ENCODE measurements at places on chromosomes 4 and X. TPM values are rescaled to one million over a fixed set of nuclear protein-coding genes. Genes with fewer than 3 reads are reported as not detected.

Gene PRDM5
- total RNA-seq = 0.22 TPM

DNA sequence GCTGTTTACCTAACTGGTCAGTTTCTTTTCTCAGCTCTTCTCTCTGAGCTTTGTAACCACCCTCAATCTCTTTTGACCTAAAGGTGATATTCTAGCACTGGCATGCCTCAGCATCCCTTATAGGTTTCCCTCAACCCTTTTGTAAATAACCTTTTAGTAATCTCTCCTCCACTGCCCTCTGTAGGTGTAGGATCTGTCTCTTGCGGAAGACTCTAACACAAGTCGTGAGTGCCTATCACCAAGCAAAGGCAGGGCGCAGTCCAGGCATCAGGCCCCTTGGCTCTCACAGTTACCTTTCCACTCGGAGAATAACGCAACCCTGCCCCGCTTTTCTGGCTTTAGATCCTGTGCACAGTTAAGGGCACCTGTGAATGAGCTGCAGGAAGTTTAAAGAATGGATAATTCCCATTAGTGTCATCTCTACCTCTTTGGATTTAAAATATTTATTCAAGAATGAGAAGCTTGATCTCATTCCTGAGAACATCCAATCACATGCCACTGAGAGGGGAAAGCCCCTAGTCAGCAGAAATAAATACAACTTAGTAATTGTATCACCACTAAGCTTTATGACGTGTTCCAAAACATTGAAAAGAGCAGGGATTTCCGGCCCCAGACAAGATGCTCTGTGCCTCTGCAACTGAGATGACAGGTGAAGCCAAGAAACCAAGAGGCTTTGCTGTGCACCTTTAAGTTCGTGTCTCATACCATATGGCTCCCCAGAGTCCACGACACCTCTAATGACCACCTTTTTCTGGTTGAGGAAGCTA is 58.8 kb downstream of the SPINK2 start:
- DNase-seq = peak; percentile 5

- no peak for DNase-seq
Measured at GRCh38 chr4:182261651-182262223, 18.5 kb downstream of the TENM3 start.

- no peak for DNase-seq
Measured at GRCh38 chrX:11341274-11342201, 48.3 kb downstream of the AMELX start.

GRCh38 chrX:33970028-33970967 is 161.8 kb downstream of the FAM47A start:
- DNase-seq = no peak

Data from CD4-positive, alpha-beta T cell (primary cell).